Right lobe of liver (tissue), 6 donors: ENCODE measurements at places on chromosomes 4 and X. TPM values are rescaled to one million over a fixed set of nuclear protein-coding genes. Genes with fewer than 3 reads are reported as not detected.

GRCh38 chrX:136457303-136457917 lies 30.3 kb upstream of the BRS3 start:
- H3K36me3 ChIP-seq, result no peaks in the 10 kb centered on the region
- no peaks in the 10 kb centered on the region for H3K4me1 ChIP-seq
- no peak overlapping the region for H3K27ac ChIP-seq
- DNase-seq, result no peak
- no peak overlapping the region for H3K4me3 ChIP-seq

GRCh38 chr4:70570796-70571195 lies 21.3 kb upstream of the AMBN start:
- DNase-seq, result no peak
- H3K36me3 ChIP-seq, result no peaks in the 10 kb centered on the region
- no peaks in the 10 kb centered on the region for H3K27me3 ChIP-seq
- no peak overlapping the region for H3K27ac ChIP-seq
- H3K4me3 ChIP-seq, result no peak overlapping the region

GRCh38 chrX:41314204-41314603 lies 19.8 kb upstream of the DDX3X start:
- H3K27ac ChIP-seq, result no peak overlapping the region
- no peaks in the 10 kb centered on the region for H3K27me3 ChIP-seq
- no peaks in the 10 kb centered on the region for H3K4me1 ChIP-seq
- no peaks in the 10 kb centered on the region for H3K36me3 ChIP-seq
- no peak for DNase-seq
- no peak overlapping the region for H3K4me3 ChIP-seq

- H3K27ac ChIP-seq, result no peak overlapping the region
- no peaks in the 10 kb centered on the region for H3K36me3 ChIP-seq
These were observed 48.4 kb downstream of the BCORL1 start for GRCh38 chrX:130030826-130031225.

GRCh38 chr4:158013858-158014257 lies 159.0 kb downstream of the GASK1B start:
- H3K27ac ChIP-seq, result no peak overlapping the region
- no peaks in the 10 kb centered on the region for H3K27me3 ChIP-seq
- DNase-seq, result no peak
- no peaks in the 10 kb centered on the region for H3K36me3 ChIP-seq

DNA sequence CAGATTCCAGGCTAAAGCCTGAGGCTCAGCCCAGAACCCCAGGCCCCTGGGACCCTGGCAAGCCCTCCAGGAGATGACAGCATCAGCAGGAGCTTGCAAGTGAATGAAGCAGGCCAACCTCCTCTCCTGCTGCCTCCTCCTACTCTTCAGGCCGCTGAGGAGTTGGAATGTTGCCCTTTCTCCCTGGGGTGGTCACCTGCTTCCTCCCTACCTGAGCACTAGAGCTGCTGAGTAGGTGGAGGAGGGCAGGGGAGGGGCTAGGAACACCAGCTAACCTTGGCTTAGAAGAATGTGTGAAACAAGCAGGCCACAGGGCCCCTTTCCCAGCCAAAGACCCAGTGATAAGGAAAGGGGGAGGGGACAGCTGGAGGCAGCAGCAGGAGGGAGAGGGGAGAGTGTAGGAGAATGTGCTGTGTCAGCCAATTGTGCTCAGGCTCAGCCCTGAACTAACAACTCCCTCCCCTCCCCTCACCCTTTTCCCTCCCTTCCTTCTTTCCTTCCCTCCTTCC lies 58.0 kb downstream of the PJA1 start:
- no peaks in the 10 kb centered on the region for H3K36me3 ChIP-seq
- H3K27me3 ChIP-seq, result no peaks in the 10 kb centered on the region
- H3K4me3 ChIP-seq, result no peak overlapping the region
- H3K27ac ChIP-seq, result no peak overlapping the region
- peak; percentile 19 for DNase-seq

DNA sequence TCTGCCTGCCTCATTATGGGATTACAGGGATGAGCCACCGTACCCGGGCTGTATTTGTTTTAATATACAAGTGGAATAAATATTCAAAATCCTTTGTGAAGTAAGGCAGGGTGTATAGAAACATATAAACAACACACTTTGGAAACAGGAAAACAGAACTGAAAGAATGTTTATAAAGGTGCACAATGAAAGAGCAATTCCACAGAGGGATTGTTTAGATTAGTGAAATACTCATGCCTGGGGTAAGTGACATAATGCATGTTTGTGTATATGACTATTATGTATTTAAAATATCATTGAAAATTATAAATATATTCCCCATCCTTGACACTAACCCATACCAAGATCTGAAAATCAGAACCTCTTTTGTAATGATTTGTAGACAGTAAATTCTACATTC lies 45.0 kb upstream of the NR3C2 start:
- no peak overlapping the region for H3K27ac ChIP-seq
- no peaks in the 10 kb centered on the region for H3K36me3 ChIP-seq
- no peak for DNase-seq
- no peak overlapping the region for H3K4me3 ChIP-seq
- no peaks in the 10 kb centered on the region for H3K4me1 ChIP-seq
- H3K27me3 ChIP-seq, result no peaks in the 10 kb centered on the region

DNA sequence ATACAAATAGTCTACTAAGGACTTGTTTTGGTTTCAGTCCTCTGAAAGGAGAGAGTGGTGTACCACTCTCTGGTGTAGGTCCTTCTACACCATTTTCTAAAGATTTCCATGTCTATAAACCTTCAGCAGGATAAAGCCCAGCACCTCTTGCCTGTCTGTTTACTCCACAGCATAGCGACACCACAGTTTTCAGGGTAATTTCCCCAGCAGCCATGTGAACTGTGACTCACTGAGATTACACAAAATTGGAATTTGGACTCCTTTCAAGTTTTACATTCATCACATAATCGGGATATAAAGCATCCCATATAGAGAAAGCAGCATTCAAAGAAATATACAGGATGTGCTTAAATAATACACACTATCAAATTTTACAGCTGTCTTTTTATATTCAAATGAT lies 229.6 kb downstream of the PRDM5 start:
- no peaks in the 10 kb centered on the region for H3K27me3 ChIP-seq
- H3K36me3 ChIP-seq, result no peaks in the 10 kb centered on the region
- H3K4me3 ChIP-seq, result no peak overlapping the region

- no peaks in the 10 kb centered on the region for H3K36me3 ChIP-seq
- H3K4me3 ChIP-seq, result no peak overlapping the region
- H3K4me1 ChIP-seq, result no peaks in the 10 kb centered on the region
- H3K27ac ChIP-seq, result no peak overlapping the region
- no peaks in the 10 kb centered on the region for H3K27me3 ChIP-seq
These were observed 47.3 kb upstream of the RAB9B start for GRCh38 chrX:103879339-103879738.

- H3K36me3 ChIP-seq, result no peaks in the 10 kb centered on the region
- H3K27ac ChIP-seq, result no peak overlapping the region
- DNase-seq, result no peak
These were observed 1.9 kb upstream of the PPBP start for GRCh38 chr4:73989928-73990327.

GRCh38 chrX:46209037-46209436 lies 336.2 kb downstream of the ZNF674 start:
- no peak for DNase-seq
- H3K36me3 ChIP-seq, result no peaks in the 10 kb centered on the region
- H3K4me3 ChIP-seq, result no peak overlapping the region
- H3K27ac ChIP-seq, result no peak overlapping the region

POF1B gene
- 0.19 TPM for total RNA-seq

FRG1 gene
- 17.1 TPM for total RNA-seq

HUWE1 gene
- total RNA-seq, result 87.9 TPM

CT45A2 gene
- not detected for total RNA-seq

PABPC1L2A gene
- total RNA-seq, result not detected

CFAP299 gene
- total RNA-seq, result not detected
